ENCODE measurements at places on chromosomes 1 and 21.
A peak's percentile ranks its signal among the peaks of the same experiment; 100 is the strongest.

- peak; percentile 99 for DNase-seq
These were observed 30.4 kb upstream of the ZBTB21 start for GRCh38 chr21:42040411-42041180.

- no peak for DNase-seq
These were observed 310.0 kb upstream of the C1orf174 start for GRCh38 chr1:4210043-4210442.

DNA sequence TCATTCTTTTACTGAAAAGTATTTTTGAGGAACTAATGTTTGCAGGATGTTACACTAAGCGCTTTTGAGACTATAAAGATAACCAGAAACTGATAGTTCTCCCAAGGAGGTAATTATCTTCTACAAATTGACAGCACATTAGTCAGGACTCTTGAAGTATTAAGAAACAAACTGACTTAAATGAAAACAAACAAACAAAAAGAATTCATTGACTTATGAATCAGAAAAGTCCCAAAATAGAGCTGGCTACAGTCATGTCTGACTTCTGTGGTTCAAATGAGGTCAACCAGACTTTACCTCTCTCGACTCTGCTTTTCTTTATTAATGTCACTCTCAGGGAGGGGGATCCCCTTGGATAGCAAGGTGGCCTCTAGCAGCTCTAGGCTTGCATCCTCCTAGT lies 296.8 kb downstream of the TPR start:
- DNase-seq, result no peak

DNA sequence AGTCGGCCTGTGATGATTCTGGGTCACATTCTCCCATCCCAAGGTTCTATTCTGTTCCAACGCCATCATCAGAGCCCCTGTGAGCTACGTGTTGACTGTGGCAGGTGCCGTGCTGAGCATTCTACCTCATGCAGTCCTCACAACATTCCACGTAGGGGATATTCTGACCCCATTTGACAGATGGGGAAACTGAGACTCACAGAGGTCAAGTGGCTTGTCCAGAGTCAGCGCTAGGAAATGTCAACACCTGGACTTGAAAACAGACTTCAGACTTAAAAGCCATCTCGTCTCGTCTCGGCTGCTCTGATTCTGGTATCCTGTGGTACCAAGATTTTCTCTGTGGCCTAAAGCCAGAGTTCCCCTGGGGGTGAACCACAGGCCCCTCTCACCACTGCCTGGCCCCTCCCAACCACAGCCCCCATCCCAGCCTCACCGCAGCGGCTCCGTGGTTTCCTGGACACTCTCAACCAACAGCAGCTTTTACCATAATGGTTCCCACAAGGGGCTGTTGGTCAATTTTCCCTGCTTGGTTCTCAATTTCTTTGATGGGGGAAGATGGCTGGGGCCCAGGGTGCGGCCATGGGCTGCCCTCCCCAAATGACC lies 39.6 kb downstream of the SDC3 start:
- DNase-seq, result no peak

GRCh38 chr1:34758751-34759150 lies 789 bp upstream of the GJB4 start:
- no peak for DNase-seq

Measured in HCEC 1CT (cell line).